ENCODE measurements at places on chromosomes 2 and 18. TPM values are rescaled to one million over a fixed set of nuclear protein-coding genes. Genes with fewer than 3 reads are reported as not detected.

ID2 gene
- polyA plus RNA-seq = 468 TPM

CXCR4 gene
- 0.16 TPM for polyA plus RNA-seq

MGAT5 gene
- polyA plus RNA-seq = 1.8 TPM

MPP4 gene
- polyA plus RNA-seq = 3.5 TPM

FLACC1 gene
- polyA plus RNA-seq = 0.34 TPM

FKBP1B gene
- 7.0 TPM for polyA plus RNA-seq

CCDC85A gene
- polyA plus RNA-seq = 1.6 TPM

FASTKD1 gene
- polyA plus RNA-seq = 15.7 TPM

SERPINB4 gene
- polyA plus RNA-seq = not detected

C2orf15 gene
- not detected for polyA plus RNA-seq

COBLL1 gene
- 2.2 TPM for polyA plus RNA-seq

POTEI gene
- polyA plus RNA-seq = not detected

STAT4 gene
- 1.9 TPM for polyA plus RNA-seq

HADHA gene
- 122 TPM for polyA plus RNA-seq

CPLX4 gene
- not detected for polyA plus RNA-seq

GKN1 gene
- not detected for polyA plus RNA-seq

CEBPZOS gene
- polyA plus RNA-seq = 37.7 TPM

NGEF gene
- polyA plus RNA-seq = 0.35 TPM

CGREF1 gene
- 17.8 TPM for polyA plus RNA-seq

SERPINB10 gene
- not detected for polyA plus RNA-seq

SLC14A1 gene
- 0.53 TPM for polyA plus RNA-seq
